Activated T-helper 17 cell treated with anti-CD3 and anti-CD28 coated beads, Interleukin-2, amount 50 U/mL, for 72 hours (primary cell): ENCODE measurements at places on chromosomes 2 and 18.
A peak's percentile ranks its signal among the peaks of the same experiment; 100 is the strongest.

DNA sequence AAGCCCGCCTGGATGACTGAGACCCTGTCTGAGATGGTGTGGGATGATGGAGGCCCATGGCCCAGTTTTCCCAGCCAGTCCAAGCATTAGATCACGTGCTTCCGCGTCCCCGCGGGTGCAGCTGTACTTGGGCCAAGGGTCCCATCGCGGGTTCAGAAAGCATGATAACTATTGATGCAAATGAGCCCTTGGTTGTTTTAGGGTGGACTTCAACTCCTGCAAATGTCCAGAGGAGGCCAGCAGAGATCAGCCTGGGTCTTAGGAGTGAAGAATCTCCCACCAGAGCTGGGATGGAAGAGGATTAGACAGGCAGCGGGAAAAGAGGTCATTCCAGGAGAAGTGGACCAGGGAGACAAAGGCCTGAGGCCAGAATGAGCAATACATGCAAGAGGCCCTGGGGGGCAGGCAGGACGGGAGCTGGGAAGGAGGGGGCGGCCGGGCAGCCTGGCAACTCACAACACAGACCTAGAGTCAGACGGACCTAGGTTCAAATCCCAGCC is 89.9 kb upstream of the TMEM247 start:
- no peak for ATAC-seq
- no peak overlapping the region for H3K27ac ChIP-seq
- no peaks in the 10 kb centered on the region for H3K36me3 ChIP-seq
- no peak overlapping the region for H3K4me3 ChIP-seq
- H3K27me3 ChIP-seq: peaks cover 15% of the 10 kb centered on the region

- H3K4me3 ChIP-seq: no peak overlapping the region
- no peak for ATAC-seq
- H3K4me1 ChIP-seq: no peaks in the 10 kb centered on the region
Observed at GRCh38 chr18:78919956-78920355, 59.7 kb upstream of the SALL3 start.

- H3K27ac ChIP-seq: no peak overlapping the region
- peaks cover 3% of the 10 kb centered on the region for H3K4me1 ChIP-seq
- no peaks in the 10 kb centered on the region for H3K27me3 ChIP-seq
- H3K36me3 ChIP-seq: peaks cover 19% of the 10 kb centered on the region
- ATAC-seq: no peak
Observed at GRCh38 chr2:174233771-174234275, 14.5 kb downstream of the OLA1 start.

GRCh38 chr2:23684395-23685176 is 242.3 kb downstream of the ATAD2B start:
- H3K36me3 ChIP-seq: no peaks in the 10 kb centered on the region
- no peak overlapping the region for H3K4me3 ChIP-seq
- no peak overlapping the region for H3K27ac ChIP-seq
- no peak for ATAC-seq
- H3K27me3 ChIP-seq: no peaks in the 10 kb centered on the region

DNA sequence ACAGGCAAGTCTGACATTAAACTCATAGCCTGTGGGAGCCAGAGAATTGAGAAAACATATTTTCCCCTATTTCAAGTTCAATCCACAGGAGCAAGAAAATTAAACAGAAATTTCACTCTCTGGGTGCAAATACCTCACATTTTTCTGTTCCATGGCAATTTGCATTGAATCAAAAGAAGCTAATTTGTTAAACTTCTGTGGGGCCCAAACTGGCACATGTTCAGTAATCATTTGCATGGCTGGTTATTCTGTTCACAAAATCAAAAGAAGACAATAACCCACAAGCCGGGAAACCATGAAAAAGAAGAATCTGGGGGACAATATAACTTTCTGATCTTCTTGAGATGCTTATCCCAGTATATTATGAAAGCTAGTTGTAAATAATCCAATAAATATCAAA is 363.1 kb downstream of the LRP1B start:
- H3K4me1 ChIP-seq: no peaks in the 10 kb centered on the region
- no peak for ATAC-seq
- no peaks in the 10 kb centered on the region for H3K36me3 ChIP-seq
- no peaks in the 10 kb centered on the region for H3K27me3 ChIP-seq
- H3K27ac ChIP-seq: no peak overlapping the region

DNA sequence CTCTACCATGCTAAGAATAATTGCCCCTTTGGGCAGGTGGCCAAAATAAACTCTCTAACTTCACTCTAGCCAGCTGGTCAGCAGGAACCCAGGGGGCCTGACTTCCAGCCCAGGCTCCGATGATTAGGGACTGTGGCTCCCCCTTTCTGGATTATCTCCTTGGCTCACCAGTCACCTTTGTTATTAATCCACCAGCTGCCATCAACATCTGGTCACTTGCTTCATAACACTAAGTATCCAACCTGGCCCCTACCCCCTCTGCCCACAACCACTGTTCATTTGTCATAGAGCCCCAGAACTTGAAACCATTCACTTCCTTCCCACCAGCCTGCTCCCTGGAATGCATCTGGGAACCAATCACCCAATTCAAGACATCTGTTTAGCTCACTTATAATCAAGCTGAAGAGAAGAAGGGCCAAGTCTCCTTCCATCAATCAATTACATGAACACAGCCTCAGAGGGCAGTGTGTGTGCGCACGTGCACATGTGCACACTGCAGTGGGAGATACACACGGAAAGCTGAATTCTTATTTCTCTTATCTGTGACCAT is 215.1 kb downstream of the ALK start:
- H3K36me3 ChIP-seq: no peaks in the 10 kb centered on the region
- no peaks in the 10 kb centered on the region for H3K4me1 ChIP-seq
- H3K4me3 ChIP-seq: no peak overlapping the region

DNA sequence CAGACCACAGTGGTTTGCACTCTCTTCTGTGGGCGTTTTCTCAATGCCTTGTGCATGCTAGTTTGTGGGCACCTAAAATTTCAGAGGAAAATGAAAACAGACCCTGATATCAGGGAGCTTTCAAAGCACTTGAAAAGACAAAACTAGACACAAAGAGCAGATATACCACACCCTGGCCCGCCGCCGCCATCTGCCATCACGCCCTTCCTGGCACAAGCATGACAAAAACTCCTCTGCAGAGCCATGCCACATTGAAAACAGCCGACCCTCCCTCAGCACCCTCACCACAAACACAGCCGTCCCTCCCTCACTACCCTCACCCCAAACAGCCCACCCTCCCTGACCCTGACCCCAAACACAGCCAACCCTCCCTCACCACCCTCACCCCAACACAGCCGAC is 84.8 kb upstream of the RAB6C start:
- ATAC-seq: no peak
- H3K4me1 ChIP-seq: no peaks in the 10 kb centered on the region
- H3K4me3 ChIP-seq: no peak overlapping the region

- ATAC-seq: no peak
- H3K27me3 ChIP-seq: no peaks in the 10 kb centered on the region
- H3K27ac ChIP-seq: no peak overlapping the region
- peaks cover 43% of the 10 kb centered on the region for H3K4me1 ChIP-seq
- H3K36me3 ChIP-seq: peaks cover 99% of the 10 kb centered on the region
Observed at GRCh38 chr2:121505005-121505404, 25.7 kb upstream of the RNU4ATAC start.

- H3K27me3 ChIP-seq: no peaks in the 10 kb centered on the region
- peaks cover 40% of the 10 kb centered on the region for H3K4me1 ChIP-seq
- peak overlapping the region; percentile 23 for H3K27ac ChIP-seq
- no peak overlapping the region for H3K4me3 ChIP-seq
- H3K36me3 ChIP-seq: peaks cover 95% of the 10 kb centered on the region
Observed at GRCh38 chr2:197183355-197183754, 127.2 kb downstream of the ANKRD44 start.

GRCh38 chr2:111182121-111182520 is 61.4 kb downstream of the BCL2L11 start:
- H3K27me3 ChIP-seq: peaks cover 14% of the 10 kb centered on the region
- no peaks in the 10 kb centered on the region for H3K4me1 ChIP-seq
- H3K36me3 ChIP-seq: no peaks in the 10 kb centered on the region
- H3K27ac ChIP-seq: no peak overlapping the region
- ATAC-seq: no peak

- H3K36me3 ChIP-seq: no peaks in the 10 kb centered on the region
- ATAC-seq: no peak
Observed at GRCh38 chr2:220708366-220708765, 863.7 kb downstream of the EPHA4 start.

GRCh38 chr2:117859924-117860647 is 45.6 kb downstream of the DDX18 start:
- no peaks in the 10 kb centered on the region for H3K4me1 ChIP-seq
- no peak for ATAC-seq
- no peaks in the 10 kb centered on the region for H3K36me3 ChIP-seq
- H3K4me3 ChIP-seq: no peak overlapping the region
- H3K27me3 ChIP-seq: peaks cover 10% of the 10 kb centered on the region

GRCh38 chr2:204468746-204469429 is 76.4 kb upstream of the PARD3B start:
- ATAC-seq: no peak
- no peaks in the 10 kb centered on the region for H3K36me3 ChIP-seq
- no peak overlapping the region for H3K4me3 ChIP-seq
- peaks cover 2% of the 10 kb centered on the region for H3K27me3 ChIP-seq
- H3K4me1 ChIP-seq: no peaks in the 10 kb centered on the region

GRCh38 chr2:37568565-37568964 is 102.9 kb downstream of the CDC42EP3 start:
- H3K27me3 ChIP-seq: no peaks in the 10 kb centered on the region
- peak overlapping the region; percentile 35 for H3K4me3 ChIP-seq
- no peak for ATAC-seq
- no peak overlapping the region for H3K27ac ChIP-seq

GRCh38 chr2:170696948-170697347 is 18.2 kb upstream of the SP5 start:
- no peak for ATAC-seq
- no peaks in the 10 kb centered on the region for H3K4me1 ChIP-seq
- H3K36me3 ChIP-seq: no peaks in the 10 kb centered on the region
- no peak overlapping the region for H3K4me3 ChIP-seq

DNA sequence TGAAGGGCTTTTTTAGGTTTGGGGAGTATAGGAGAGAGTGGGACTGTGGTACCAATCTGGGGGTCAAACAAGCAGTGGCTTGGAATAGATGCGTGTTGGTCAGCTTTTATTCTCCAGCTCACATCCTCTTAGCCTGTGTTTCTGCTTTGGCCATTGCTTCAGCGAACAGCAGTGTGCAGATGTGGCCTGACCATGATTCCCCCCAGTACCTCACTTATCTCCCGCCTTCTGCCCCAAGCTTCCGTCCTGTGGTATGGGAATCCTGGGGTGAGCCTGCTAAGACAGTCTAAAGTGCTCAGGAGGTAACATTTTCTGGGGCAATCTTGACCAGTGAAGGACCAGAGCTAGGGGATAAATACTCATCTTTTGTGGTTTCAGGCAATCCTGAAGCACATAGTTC is 84.9 kb upstream of the TNP1 start:
- no peaks in the 10 kb centered on the region for H3K36me3 ChIP-seq
- H3K4me3 ChIP-seq: no peak overlapping the region
- H3K4me1 ChIP-seq: no peaks in the 10 kb centered on the region
- H3K27ac ChIP-seq: no peak overlapping the region
- peaks cover 11% of the 10 kb centered on the region for H3K27me3 ChIP-seq
- no peak for ATAC-seq

- H3K27ac ChIP-seq: no peak overlapping the region
- no peak for ATAC-seq
- peaks cover 10% of the 10 kb centered on the region for H3K27me3 ChIP-seq
- no peak overlapping the region for H3K4me3 ChIP-seq
Observed at GRCh38 chr2:120472031-120472430, 126.1 kb downstream of the INHBB start.
